ENCODE measurements at places on chromosomes 12 and 14.

DNA sequence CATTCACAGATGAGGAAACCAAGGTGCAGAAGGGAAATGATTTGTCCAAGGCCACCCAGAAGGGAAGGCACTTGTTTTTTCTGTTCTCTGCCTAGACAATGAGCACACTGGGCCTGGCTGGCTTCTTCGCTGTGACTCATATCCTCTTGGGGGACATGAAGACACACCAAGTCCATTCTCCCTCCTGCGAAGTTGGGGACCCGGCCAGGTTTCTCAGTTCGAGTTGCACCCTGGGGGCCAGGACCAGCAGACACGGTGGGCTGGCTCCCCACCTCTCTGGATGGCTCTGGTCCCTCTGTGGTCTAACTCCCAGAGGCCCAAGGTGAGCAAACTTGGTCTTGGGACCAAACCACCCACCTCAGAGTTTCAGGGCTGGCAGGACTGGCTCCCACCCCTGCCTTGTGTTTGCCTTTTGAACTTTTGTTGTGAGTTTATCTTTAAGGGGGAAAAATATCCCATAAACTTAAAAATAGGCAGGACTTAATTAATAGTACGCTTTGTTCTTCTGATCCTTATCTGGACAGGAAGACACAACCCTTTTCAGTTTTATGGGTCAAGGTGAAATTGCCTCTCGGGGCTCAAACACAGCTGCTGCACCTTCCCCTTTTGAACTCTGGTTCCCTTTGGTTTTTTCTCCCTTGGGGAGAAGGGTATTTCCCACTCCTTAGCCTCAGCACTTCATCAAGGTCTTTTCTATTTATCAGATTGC lies 9.0 kb upstream of the MLEC start:
- no peak for DNase-seq

DNA sequence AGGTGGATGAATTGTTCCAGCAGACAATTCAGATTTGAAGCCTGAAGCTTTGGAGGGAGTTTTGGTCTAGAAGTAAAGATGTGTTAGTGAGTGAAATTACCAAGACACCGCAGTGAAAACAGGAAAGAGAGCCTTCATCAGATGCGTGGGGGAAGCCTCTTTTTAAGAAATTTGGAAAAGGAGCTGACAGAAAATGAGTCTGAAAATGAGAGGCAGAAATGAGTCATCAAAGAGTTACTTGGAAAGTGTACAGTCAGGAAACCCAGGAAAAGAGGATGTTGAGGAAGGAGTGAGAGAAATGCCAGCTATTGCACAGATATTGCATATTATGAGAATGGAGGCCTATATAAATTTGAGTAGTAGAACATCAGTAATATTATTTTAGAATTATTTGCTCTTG lies 520.7 kb downstream of the NRXN3 start:
- DNase-seq: no peak

GRCh38 chr12:116562090-116562489 lies 2.9 kb downstream of the MAP1LC3B2 start:
- DNase-seq: no peak

- no peak for DNase-seq
Measured at GRCh38 chr12:9669534-9669933, at the start of gene CLEC2D. TSS of gene CLEC2D (plus strand) at chr12:9669713. CDS start at chr12:9669735, 22 bp downstream.

- DNase-seq: no peak
Measured at GRCh38 chr12:74899031-74899829, 310.4 kb downstream of the KCNC2 start.

DNA sequence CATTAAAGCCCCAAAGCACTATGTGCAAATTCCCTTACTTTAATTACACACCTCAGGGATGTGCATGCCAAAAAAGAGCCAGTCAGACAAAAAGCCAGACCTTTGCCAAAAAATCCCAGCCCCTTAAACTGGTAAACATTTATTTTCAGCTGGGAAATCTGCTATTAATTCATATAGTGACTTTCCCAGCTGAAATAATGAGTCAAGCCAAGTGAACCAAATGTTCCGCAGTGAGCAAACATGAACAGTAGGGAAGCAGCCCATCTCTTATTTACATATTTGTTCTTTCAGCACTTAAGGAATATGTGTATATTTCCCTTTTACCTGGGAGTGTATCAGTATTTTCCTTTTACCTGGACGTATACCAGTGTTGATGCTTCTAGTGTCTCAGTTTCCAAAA lies 44.0 kb upstream of the OTX2 start:
- no peak for DNase-seq

DNA sequence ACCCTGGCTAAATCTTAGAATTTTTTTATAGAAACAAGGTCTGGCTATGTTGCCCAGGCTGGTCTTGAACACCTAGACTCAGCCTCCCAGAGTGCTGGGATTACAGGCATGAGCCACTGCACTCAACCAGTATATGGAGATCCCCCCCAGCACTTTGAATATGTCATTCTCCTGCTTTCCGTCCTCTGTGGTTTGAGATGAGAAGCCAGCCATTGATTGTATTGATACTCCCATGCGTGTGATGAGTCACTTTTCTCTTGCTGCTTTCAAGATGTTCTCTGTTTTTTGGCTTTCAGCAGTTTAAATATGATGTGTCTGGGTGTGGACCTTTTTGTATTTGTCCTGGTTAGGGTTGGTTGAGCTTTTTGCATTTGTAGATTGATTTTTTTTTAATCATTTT lies 75.2 kb upstream of the DNM1L start:
- no peak for DNase-seq

- DNase-seq: no peak
Measured at GRCh38 chr12:45050751-45051571, at the start of gene DBX2. TSS of gene DBX2 (minus strand) at chr12:45051099. CDS start at chr12:45050927, 172 bp downstream.

- no peak for DNase-seq
Measured at GRCh38 chr12:74334780-74335179, 202.9 kb upstream of the ATXN7L3B start.

GRCh38 chr14:69865701-69866365 lies 13.4 kb upstream of the SMOC1 start:
- no peak for DNase-seq

DNA sequence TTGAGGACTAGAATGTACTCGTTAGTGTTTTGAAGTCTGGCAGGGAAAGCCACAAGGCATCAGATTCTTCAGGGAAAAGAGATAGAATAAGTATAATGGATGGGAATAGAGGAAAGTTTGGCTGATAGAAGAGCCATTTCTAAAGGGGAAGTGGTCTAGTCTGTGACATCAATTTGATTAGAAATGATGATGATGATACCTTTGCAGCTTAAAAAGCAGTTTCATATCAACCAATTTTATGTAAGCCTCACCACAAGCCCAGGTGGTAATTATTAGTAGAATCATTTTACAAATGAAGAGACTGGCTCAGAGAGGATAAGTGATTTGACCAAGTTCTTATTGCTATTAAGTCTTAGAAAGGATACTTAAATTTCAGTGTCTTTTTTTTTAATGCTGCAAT lies 2.9 kb downstream of the RNF212B start:
- no peak for DNase-seq

GRCh38 chr12:88591343-88591742 lies 11.1 kb upstream of the KITLG start:
- DNase-seq: no peak

DNA sequence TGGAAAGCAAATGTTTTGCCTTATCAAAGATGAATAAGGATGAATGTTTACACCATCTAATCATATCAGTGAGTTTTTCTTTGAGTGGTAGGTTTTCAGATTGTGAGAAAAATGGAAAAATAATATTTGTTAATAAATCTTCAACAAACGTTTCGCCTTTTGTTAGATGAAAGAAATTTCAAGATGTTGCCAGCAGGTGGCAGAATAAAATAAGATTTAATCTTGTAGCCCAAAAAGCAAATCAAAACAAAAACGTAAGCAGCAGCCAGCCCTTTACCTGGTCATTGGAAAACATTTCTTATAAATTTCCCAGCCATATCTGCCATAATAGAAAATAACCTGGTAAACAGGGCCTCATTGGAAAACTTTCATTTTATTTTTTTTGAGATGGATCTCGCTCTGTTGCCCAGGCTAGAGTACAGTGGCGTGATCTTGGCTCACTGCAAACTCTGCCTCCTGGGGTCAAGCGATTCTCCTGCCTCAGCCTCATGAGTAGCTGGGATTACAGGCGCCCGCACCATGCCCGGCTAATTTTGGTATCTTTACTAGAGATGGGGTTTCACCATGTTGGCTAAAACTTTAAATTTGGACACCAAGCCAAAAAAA lies 15.4 kb upstream of the TMEM120B start:
- DNase-seq: peak; percentile 21

- no peak for DNase-seq
Measured at GRCh38 chr14:86414146-86414545, 884.2 kb downstream of the FLRT2 start.

- peak; percentile 9 for DNase-seq
Measured at GRCh38 chr12:42213023-42213422, 25.0 kb downstream of the YAF2 start.

DNA sequence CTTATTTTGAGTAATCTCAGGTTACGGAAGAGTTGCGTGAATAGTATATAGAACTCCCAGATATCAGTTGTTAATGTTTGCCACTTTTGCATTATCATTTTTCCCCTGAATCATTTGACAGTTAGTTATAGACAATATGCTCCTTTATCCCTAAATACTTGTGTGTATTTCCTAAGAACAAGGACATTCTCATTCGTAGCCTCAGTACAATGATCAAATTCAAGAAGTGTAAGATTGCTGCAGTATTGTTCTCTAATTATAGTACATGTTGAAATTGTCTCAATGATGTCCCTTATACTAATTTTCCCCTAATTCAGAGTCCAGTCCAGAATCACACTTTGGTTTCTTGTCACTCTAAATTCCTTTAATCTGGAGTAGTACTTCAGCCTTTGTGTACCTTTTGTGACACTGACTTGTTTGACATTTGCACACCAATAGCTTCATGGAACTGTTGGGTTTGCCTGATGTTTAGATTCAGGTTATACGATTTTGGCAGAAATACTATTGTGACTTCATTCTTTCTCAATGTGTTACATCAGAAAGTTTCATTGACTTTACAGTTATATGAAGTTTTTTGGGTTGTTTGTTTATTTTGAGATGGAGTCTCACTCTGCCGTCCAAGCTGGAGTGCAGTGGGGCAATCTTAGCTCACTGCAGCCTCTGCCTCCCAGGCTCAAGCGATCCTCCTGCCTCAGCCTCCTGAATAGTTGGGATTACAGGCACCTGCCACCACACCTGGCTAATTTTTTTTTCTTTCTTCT lies 13.1 kb downstream of the DYNC1H1 start:
- DNase-seq: no peak

GRCh38 chr12:119704065-119704747 lies 36.3 kb downstream of the PRKAB1 start:
- no peak for DNase-seq

DNA sequence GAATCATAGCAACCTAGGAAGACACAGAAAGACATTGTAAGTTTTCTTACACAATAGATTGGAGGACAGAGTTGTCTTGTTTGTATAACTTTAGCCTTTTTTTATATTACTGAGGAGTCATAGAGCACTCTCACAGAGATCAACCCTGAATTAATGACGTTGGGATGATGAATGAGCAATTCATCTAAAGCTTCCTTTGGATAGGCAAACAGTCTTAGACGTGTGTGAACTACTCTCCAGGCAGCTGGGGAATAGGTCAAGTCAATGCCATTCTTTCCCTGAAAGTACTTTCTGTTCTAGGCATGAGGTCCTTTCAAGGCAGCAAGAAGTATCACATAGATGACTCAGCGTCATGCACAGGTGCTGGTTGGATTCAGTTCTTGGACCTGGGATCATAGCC lies 369.1 kb upstream of the NOVA1 start:
- no peak for DNase-seq

- no peak for DNase-seq
Measured at GRCh38 chr14:104844306-104845032, 20.6 kb upstream of the CEP170B start.

DNA sequence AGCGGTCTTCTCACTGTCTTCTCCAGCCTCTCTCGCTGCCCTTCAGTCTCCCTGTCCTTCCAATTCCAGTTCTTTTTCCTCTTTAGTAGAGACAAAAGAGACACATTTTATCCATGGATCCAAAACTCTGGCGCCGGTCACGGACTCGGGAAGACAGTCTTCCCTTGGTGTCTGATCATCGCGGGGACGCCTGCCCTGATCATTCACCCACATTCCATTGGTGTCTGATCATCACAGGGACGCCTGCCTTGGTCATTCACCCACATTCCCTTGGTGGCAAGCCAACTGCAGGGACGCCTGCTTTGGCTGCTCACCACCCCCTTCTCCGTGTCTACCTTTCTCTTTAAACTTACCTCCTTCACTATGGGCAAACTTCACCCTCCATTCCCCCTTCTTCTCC lies 619.5 kb downstream of the RERGL start:
- DNase-seq: no peak

GRCh38 chr12:124006846-124007713 lies 34.1 kb downstream of the ZNF664 start:
- no peak for DNase-seq

DNA sequence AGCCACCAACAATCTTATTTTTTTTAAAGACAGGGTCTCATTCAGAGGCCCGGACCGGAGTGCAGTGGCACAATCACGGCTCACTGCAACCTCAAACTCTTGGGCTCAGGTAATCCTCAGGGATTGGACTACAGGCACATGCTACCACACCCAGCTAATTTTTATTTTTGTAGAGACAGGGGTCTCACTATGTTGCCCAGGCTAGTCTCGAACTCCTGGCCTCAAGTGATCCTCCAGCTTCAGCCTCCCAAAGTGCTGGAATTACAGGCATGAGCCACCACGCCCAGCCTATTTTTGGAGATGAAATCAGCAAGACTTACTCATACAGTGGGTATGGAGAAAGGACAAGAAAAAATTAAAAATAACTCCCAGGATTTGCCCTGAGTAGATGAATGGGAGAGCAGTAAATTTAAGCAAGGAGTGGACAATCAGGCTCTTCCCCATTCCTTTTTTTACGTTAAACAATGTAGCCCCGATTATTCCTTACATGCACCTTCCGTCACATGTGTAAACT lies 13.2 kb downstream of the FMNL3 start:
- no peak for DNase-seq

- no peak for DNase-seq
Measured at GRCh38 chr12:130474599-130475269, 137.0 kb downstream of the PIWIL1 start.

GRCh38 chr14:60722357-60723115 lies 1.6 kb downstream of the SIX4 start:
- no peak for DNase-seq

- DNase-seq: no peak
Measured at GRCh38 chr12:123089631-123090353, 61.1 kb downstream of the PITPNM2 start.

DNA sequence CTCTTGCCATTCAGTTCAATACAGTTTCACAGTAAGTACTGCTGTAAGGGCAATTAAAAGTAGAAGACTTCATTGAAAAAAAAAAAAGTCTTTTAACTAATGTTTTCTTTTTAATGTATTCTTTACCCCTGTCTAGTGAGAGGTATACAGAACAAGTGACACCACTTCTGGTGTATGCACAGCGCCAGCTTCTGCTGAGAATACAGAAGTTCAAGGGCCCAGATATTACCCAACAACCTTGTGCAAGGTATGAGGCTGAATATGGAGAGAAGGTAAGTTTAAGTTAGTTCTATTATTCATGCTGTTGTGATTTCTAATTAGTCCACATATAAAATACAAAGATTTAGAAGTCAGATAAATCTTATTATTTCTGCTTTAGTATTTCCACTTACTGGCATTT lies 168.7 kb downstream of the CFAP54 start:
- no peak for DNase-seq

GRCh38 chr12:89859508-89860220 lies 151.0 kb upstream of the ATP2B1 start:
- DNase-seq: no peak
